ENCODE measurements at places on chromosomes 6 and 20. TPM values are rescaled to one million over a fixed set of nuclear protein-coding genes. Genes with fewer than 3 reads are reported as not detected.

- DNase-seq: peak; percentile 17
These were observed 166.4 kb upstream of the RNF217 start for GRCh38 chr6:124795643-124796463.

DNA sequence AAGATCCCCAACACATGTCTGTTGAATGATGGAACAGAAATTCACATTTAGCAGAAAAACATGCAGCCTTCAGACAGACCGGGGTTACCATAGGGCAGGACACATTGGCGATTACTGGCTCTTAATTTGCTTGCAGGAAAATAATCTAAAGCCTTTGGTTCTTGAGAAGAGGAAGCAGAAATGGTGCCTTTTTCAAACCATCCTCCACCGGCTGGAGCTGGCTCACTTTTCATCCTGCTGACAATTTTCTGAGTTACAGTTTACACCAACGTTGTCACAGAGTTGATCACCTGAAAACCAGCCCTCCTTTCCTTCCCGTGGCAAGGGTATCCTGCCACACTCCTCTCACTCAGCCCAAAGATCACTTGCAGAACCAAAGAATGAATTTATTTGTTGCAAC lies 32.6 kb downstream of the SF3B5 start:
- DNase-seq: peak; percentile 3

DNA sequence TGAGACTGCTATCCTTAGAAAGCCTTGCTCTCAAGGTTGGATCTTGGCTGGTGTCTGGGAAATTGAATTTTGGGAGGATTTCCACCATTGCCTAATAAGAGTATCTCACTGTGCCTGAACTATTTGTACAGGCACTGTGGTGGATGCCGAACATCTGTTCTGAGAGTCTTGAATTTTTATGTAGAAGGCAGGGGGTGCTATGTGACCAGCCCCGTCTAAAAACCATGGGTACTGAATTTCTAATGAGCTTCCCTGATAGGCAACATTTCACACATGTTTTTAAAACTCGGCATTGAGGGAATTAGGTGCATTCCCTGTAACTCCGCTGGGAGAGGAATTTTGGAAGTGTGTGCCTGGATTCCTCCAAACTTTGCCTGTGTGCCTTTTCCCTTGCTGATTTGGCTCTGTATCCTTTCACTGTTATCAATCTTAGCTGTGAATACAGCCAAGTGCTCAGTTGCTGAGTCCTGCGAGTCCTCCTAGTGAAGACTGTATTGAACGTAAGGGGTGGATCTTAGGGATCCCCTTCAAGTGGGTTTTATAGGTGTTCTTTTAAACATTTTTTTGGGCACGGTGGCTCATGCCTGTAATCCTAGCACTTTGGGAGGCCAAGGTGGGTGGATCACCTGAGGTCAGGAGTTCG lies 27.6 kb upstream of the SCAF8 start:
- DNase-seq: no peak

DNA sequence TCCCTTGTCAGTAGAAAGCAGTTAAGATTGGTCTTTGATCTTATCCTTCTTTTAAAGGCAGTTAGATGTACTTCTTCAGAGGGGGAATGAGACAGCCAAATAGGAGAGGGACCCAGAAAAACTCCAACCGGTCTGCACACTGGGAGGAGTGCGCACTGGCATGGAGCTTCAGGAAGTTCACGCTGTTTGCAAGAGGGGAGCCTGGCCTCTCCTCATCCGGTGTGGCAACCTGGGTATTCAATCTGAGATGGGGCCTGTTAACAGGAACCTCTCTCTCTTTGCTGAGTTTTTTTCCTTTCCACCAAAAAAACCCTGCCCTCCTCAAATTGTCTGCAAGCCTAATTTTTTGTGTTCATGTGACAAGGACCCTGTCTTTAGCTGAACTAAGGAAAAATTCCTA lies 162.5 kb upstream of the OLIG3 start:
- DNase-seq: no peak

GRCh38 chr6:15266423-15266996 lies 20.6 kb downstream of the JARID2 start:
- no peak for DNase-seq

- DNase-seq: no peak
These were observed 70.8 kb downstream of the EYA2 start for GRCh38 chr20:46965477-46965876.

- DNase-seq: no peak
These were observed 252.5 kb downstream of the LAMA2 start for GRCh38 chr6:129135451-129135850.

DNA sequence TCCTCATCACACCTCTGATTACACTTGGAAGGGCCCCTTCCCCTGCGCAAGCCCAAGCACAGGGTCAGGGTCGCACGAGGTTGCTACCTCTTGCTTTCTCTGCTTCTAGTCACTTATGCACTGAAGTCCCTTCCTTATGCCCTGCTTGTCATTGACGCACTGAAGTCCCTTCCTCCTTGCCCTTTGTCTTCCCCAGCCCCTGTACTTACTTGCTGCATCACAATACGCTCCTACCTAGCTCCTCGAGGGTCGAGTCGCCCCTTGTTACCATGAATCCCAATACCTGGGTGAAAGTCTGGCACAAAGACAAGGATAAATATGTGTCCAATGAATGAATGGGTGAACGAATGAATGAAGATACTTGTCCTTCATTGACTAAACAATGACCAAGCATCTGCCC lies 75.9 kb downstream of the LYRM4 start:
- DNase-seq: no peak

GRCh38 chr20:63053432-63054102 lies 46.8 kb upstream of the BHLHE23 start:
- no peak for DNase-seq

GRCh38 chr6:15504581-15505350 lies 158.1 kb downstream of the DTNBP1 start:
- DNase-seq: peak; percentile 84

GRCh38 chr6:55820696-55821095 lies 54.7 kb downstream of the BMP5 start:
- DNase-seq: no peak

DNA sequence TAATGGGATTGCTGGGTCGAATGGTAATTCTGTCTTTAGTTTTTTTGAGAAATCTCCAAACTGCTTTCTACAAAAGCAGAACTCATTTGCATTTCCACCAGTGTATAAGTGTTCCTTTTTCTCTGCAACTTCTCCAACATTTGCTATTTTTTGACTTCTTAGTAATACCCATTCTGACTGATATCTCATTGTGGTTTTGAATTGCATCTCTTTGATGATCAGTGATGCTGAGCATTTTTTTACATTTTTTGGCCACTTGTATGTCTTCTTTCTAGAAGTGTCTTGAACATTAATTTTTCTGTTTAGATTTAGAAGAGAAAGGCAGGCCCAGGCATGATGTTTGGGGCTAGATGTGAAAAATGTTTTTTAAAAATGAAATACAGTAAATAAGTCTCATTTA lies 553.1 kb upstream of the MAN1A1 start:
- DNase-seq: no peak

GRCh38 chr20:63697868-63698545 lies 1.6 kb downstream of the TNFRSF6B start:
- no peak for DNase-seq

DNA sequence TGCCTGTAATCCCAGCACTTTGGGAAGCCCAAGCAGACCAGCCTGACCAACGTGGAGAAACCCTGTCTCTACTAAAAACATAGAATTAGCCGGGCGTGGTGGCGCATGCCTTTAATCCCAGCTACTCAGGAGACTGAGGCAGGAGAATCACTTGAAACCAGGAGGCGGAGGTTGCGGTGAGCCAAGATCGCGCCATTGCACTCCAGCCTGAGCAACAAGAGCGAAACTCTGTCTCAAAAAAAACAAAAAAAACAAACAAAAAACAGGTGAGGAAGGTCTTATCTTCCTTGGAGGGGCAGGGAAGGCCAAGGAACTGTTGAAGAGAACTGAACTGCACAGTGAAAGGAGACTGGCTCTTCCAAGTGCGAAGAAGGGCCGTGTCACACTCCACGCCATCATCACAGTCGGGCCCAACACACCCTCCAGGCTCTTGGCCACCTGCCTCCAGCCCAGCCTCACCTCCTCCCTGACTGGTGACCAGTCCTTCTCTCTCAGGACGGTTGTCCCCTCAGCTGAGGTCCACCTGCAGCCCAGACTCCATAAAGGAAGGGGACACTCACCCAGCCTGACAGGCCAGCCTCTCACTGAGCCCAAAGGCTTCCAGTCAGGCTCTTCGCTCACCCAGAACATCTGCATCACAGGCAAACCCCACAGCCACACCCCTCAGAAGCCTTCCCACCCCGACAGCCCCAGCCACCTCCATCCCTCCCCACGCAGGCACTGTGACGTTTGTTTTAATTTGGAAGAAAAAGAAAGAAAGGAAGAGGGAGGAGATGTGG lies 4.1 kb downstream of the ZC3H12D start:
- DNase-seq: no peak

DNA sequence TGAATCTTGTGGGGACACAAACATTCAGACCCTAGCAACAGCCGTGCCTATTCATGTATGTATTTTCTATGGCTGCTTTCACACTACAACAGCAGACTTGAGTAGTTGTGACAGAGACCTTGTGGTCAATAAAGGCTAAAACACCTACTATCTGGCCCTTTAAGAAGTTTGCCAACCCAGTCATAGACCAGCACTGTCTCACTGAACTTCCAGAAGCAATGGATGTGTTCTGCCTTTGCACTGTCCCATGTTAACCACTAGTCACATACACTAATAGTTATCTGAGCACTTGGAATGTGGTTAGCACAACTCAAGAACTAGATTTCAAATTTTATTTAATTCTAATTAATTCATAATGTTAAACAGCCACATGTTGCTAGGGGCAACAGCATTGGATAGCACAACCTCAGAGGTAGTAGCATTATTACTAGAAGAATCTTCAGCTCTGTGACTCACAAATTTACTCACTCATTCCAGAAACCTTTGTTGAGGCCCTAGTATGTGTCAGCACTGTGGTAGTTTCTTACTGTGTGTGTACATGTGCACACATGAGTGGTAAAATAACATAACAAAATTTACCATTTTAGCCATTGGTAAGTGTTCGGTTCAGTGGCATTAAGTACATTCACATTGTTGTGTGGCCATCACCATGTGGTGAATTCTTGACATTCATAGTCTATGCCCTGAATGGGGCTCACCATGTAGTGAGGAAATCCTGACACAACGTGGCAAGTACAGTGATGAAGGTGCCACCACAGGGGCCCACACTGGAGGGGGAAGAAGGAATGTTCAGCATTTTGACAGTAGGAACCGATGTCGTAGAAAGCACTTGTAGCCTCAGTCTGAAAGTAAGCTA lies 107.3 kb downstream of the CEP57L1 start:
- DNase-seq: no peak

- no peak for DNase-seq
These were observed 156.9 kb downstream of the CDKAL1 start for GRCh38 chr6:20691185-20691584.

DNA sequence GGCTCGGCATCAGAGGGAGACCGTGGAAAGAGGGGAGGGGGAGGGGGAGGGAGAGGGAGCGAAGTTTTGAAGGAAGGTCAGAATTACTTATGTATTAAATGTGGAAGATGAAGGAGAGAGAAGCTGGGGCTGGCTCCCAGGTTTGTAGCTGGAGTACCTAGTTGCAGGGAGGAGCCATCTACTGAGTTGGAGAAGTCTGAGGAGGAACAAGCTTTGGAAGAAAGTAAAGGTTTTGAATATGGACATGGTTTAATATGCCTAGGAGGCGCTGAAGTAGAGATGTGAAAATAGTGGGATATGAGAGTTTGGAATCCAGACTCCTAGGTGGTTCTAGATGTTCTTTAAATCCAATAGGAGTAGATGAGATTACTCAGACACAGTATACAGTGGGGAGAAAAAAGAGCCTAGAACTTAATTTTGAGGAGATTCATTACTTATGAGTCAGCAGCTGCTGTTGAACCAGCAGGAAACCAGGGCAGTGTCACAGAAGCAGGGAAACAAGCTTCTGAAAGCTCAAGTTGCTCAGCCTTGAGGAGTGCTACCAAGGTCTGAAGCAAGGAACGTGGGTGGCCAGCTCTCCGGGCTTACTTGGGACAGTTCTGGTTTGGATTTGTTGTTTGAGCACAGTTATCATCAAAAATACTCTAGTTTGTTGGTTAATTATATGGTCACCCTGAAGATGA lies 149.3 kb downstream of the UTRN start:
- no peak for DNase-seq

C6orf62 gene
- polyA plus RNA-seq: 112 TPM

MOG gene
- not detected for polyA plus RNA-seq

COL12A1 gene
- polyA plus RNA-seq: 54.9 TPM

FAM83B gene
- 7.2 TPM for polyA plus RNA-seq

ULBP2 gene
- 0.68 TPM for polyA plus RNA-seq

MTFR2 gene
- polyA plus RNA-seq: 2.9 TPM
